Temporal lobe (tissue), 4 donors: ENCODE measurements at places on chromosomes 7 and 10. TPM values are rescaled to one million over a fixed set of nuclear protein-coding genes. Genes with fewer than 3 reads are reported as not detected.

SH2D4B gene
- total RNA-seq: 1.2 TPM

PTCD1 gene
- total RNA-seq: 5.2 TPM

SPOCK2 gene
- total RNA-seq: 25.8 TPM

CALN1 gene
- total RNA-seq: 56.1 TPM

CPA2 gene
- total RNA-seq: not detected

LRCH4 gene
- 4.9 TPM for total RNA-seq

UCN3 gene
- not detected for total RNA-seq

COL26A1 gene
- total RNA-seq: 12.0 TPM

TRIM74 gene
- 0.25 TPM for total RNA-seq

CEP41 gene
- total RNA-seq: 15.0 TPM

MMD2 gene
- total RNA-seq: 4.4 TPM

UBE3C gene
- total RNA-seq: 68.4 TPM

STK17A gene
- total RNA-seq: 13.0 TPM

IFIT1B gene
- total RNA-seq: 0.49 TPM

TMEM196 gene
- 12.0 TPM for total RNA-seq

PTPN20 gene
- total RNA-seq: 4.7 TPM

GIMAP4 gene
- total RNA-seq: 4.7 TPM

TMEM106B gene
- 31.2 TPM for total RNA-seq

MYL7 gene
- total RNA-seq: 0.25 TPM

SLC26A5 gene
- total RNA-seq: not detected

SUGCT gene
- total RNA-seq: 0.98 TPM

TRIL gene
- total RNA-seq: 13.0 TPM
